ENCODE measurements at places on chromosomes 5 and 9.

DNA sequence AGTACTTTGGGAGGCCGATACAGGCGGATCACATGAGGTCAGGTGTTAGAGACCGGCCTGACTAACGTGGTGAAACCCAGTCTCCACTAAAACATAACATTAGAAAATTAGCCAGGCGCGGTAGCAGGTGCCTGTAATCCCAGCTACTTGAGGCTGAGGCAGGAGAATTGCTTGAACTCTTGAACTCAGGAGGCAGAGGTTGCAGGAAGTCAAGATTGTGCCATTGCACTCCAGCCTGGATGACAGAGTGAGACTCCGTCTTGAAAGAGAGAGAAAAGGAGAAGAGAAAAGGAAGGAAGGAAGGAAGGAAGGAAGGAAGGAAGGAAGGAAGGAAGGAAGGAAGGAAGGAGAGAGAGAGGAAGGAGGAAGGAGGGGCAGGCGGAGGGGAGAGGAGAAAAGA is 45.1 kb downstream of the MYO10 start:
- DNase-seq: no peak

DNA sequence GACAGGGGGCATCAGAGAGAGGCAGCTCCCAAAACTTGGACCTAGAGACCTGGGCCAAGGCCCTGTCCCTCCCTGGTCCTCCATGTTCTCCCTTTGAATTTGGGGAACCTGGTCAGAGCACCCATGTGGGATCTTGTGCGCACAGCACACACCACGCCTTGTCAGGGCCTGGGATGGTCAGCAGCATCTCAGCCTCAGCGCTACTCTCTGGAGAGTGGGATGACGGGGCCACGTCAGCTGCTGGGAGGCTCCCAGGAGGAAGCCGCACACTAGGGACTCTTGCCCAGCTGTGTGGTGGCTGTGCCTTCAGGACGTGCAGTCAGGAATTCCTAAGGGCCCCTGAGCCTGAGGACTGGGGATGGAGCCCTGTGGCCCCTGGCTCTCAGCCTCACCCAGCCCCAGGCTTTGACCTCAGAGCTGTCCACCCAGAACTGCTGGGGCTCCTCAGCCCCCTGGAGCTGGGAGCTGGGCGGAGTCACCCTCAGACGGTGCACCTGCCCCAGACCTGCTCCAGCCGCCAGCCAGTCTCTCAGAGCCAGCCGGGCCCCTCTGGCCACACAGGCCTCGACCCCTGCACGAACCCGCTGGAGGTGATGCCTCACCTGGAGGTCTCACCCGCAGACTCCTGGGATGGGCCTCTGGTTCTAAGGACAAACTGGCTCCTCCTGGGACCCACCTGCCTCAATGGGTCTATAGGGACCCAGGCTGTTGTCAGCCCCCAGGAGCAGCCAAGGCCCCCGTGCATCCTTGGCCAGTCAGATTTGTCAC is 38.3 kb upstream of the EGFL7 start:
- no peak for DNase-seq

DNA sequence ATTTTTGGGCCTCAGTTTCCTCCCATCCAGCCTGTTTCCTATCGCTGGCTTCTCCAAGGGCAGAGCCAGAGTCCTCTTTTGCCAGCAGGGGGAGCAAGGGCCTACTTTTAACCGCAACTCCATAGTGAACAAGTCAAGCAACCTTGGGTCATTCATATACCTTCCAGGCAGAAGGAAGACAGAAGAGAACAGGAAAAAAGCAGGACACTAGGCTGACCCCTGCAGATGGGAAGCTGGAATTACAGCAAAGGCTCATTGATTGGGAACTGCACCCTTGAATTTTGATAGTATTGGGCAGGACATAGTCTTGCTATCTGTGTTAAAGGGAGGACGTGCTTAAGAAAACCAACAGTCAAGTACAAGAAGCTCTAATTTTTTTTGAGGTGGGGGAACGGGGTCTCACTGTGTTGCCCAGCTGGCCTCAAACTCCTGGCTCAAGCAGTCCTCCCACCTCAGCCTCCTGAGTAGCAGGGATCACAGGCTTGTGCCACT is 30.1 kb downstream of the QRFP start:
- DNase-seq: peak; percentile 57

DNA sequence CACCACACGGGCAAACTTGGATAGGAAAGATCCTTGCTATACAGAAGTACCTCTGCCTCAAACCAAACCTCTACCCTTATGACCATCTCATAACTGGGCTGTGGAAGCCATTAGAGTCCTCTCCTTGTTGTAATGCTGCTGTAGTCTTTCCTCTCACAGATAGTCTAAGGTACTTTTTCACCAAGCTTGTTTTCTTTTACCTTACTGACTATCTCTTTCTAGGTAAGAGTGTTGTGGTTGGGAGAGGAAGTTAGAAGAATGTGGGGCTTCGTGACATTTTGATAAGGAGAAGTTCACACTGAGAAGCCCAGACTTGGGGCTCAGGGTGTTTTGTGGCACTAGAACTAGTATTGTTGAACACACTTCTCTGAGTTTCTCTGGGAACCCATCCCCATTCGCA is 8.9 kb downstream of the CFAP95 start:
- no peak for DNase-seq

DNA sequence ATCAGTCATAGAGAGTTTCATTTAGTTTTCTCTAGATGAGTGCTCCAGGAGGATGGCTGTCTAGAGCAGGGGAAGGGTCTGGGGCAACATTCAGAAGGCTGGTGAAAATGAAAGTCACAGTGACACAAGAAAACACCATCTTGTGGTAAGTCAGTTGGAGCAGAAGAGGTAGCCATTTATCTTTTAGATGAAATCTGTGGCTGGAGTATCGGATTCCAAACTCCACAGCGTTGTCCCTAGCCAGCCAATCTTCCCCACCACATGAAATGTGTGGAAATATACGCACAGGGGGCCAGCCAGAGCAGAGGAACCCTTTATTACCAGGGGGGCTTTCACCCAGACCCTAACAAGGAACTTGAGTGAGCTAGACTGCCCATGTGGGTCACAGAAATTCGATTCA is 15.9 kb upstream of the TNFAIP8 start:
- no peak for DNase-seq

DNA sequence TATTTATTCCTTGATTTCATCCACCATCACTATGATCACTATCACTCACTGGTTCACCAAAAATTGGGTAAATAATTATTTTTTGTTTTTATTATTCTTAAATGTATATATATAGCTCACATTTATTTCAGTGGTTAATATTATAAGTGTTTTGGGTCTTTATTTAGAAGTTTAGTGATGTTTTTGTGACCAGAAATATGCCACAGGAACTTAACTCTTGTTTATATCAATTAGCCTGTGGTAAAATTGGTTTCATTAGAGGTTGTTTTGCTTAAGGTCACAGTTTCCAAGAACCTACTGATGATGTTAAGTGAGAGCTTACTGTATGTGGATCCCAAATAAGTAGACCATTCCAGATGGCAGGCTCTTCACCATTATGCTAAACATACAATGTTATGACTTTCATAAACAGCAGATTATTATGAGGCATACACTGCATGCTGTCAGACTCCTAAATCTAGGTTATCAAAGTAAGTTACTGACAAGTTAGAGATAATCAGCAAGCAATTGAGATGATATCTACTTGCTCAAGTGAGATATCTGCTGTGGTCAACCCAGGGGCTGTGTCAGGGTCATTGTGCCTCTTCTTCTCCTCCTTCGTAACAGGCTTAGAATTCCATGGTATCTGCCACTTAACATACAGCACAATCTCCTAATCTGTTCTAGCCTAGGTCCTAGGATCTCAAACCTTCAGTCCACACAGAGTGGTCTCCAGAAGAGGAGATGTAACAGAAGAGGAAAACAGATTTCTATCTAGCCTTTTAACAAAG is 57.6 kb downstream of the NR3C1 start:
- DNase-seq: no peak

- no peak for DNase-seq
These were observed 107.3 kb upstream of the DPYSL3 start for GRCh38 chr5:147617191-147617606.

- no peak for DNase-seq
These were observed 20.8 kb downstream of the OBP2B start for GRCh38 chr9:133188006-133188842.

Data from activated naive CD8-positive, alpha-beta T cell treated with anti-CD3 and anti-CD28 coated beads, Interleukin-2, amount 50 U/mL, for 24 hours (primary cell).